ENCODE measurements at places on chromosomes 4 and X.

DNA sequence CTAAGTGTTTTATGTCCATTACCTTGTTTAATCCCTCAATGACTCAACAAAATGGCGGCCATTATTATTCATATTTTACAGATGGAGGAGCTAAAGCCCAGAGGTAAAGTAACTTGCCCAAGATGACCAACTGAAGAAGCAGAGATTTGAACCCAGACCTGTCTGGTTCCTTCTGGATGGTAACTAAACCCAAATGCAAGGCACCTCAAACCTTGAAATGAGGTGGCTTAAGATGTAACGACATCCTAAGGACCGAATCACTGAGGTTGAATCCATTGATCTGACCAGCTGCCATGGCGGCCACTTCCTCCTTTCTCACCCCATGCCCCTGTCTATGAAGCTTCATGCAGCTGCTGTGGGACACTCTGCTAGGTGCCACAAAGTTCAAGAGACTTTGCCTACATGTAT lies 932 bp downstream of the TLR10 start:
- no peak for DNase-seq

DNA sequence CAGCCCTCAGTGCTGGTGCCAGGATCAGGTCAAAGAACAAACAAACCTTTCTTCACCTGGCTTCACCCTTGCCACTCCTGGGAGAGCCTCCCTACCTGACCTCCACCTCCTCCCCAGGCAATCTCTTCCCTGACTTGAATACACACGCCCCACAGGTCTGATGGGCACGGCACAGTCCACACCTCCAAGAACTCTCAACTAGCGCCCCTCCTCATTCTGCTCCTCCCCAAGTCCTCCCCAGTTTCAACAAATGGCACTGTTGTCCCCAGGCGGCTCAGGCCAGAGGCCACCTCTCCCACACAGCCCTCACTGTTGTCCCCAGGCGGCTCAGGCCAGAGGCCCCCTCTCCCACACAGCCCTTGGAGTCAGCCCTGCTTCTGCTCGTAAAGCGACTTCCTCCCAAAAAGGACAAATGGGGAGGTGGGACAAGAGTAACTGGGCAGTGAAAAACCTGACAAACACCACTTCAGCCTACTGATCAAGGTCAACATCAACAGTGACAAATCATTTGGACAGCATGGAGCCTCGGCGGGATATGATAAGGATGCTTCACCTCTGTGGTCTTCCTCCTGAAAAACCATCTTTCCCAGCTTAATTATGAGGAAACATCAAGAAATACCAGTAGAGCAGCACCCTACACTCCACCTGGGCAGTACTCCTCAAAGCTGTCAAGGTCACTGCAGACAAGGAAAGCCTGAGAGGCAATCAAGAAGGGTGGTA lies 2.9 kb downstream of the LETM1 start:
- DNase-seq: no peak

- DNase-seq: no peak
These were observed 899.5 kb upstream of the INTU start for GRCh38 chr4:126733301-126733700.

DNA sequence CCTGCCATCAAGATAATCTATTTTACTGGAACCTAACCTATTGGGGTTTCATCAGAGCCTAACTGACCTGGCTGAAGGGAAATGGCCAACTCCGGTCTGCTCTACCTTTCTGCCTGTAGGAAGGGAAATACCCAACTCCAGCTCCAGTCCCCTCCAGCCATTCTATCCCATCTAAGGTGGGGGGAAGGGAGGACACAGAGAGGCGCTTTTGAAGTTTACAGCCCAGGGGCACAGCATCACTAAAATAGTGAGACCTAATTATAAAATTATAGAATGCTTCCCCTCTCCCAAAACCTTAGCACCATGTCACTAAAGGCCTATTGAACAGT lies 27.8 kb upstream of the ACSL4 start:
- DNase-seq: no peak

DNA sequence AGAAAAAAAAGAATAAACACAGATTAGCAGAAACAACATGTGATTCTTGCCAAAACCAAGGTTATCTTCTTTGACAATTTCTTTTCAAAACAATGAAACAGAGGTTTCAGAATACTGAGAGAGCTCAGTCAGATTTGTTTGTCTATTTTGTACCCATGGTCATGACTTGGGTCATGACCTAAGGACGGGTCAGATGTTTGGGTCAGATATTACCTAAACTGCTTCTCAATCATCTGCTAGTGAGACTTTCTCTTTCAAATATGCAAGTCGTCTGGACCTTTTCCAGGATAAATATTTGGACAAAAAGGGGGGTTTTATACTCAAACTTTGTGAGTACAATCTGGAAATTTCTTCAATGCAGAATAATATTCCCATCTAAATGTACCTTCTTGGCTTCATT lies 148.3 kb upstream of the USP38 start:
- DNase-seq: no peak

- DNase-seq: no peak
These were observed 27.1 kb upstream of the SPANXN4 start for GRCh38 chrX:142998447-142999198.

DNA sequence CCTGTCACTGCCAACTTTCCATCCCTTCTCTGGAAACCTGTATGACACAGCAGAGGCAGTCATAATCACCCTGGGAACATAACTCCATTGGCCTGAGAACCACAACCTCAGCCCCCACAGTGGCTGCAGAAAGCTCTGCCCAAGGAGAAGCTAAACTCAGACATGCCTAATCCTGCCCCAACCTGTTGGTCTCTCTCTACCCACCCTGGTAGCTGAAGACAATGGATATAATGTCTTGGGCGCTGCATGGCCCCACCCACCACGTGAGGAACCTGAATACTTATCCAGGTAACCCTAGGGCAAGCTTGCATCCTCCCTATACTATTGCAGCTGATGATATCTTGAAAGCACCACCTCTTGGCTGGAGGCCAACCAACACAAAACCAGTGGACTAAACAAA lies 225.2 kb downstream of the TEX13C start:
- DNase-seq: no peak

DNA sequence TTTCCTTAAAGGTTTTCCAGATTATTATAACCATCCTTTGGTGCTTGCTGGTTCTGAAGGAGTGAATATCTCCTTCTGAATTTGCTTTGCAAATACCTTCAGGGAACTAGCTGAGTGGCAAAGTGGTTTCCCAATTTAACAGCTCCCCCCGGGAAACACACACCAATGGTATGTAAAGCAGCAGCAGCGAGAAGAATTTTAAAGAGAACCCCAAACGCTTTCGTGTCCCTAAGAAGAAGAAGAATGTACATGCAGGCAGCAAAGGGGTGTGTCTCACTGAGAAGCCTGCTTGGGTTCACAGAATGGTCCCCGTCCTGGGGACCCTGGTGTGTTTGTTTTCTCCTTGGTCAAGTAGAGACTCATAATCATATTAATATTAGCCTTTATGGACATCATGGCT lies 4.2 kb upstream of the AKAP17A start:
- no peak for DNase-seq

- no peak for DNase-seq
These were observed 29.7 kb upstream of the IL9R start for GRCh38 chrX:155967653-155968325.

DNA sequence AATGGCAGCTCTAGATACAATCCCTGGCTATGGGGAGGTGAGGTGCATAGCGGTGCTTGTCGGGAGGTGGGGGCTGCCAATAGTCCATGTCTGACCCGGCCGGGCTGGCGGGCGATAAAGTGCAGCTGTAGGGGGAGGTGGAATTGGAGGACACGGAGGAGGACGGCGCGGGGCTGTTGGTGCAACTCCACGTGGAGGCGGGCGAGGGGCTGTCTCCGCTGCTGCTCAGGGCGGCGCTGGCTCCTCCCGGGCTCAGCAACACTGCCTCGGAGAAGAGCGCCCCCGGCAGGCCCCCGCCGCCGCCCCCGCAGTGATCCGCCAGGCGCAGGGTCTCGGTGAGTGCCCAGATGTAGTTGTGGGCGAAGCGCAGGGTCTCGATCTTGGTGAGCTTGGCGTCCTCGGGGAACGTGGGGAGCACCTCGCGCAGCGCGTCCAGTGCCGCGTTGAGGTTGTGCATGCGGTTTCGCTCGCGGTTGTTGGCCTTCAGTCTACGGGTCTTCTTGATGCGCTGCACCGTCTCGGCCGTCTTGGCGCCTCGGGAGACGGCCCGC lies 1.3 kb downstream of the NEUROG2 start:
- peak; percentile 23 for DNase-seq

- no peak for DNase-seq
These were observed 77.8 kb downstream of the GALNTL6 start for GRCh38 chr4:171891038-171891437.

DNA sequence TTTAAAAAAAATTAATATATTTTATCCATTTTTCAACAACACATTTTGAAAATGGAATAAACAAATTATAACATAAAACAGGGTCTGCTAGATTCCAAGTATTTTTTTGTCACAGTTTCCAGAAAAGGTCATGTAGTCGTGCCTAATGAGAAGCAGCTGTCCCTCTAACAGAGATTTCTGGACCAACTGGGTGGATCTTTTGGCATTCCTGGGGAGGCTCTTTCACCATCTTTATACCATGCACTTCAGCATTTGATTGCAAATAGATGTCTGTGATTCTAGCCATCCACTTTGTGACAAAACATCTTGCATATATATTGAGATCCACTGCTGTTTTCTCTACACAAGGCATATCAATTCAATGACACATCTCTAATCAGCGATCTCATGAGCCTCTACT lies 210.7 kb upstream of the LDB2 start:
- DNase-seq: no peak

GRCh38 chrX:75989806-75990590 lies 182.9 kb upstream of the PBDC1 start:
- no peak for DNase-seq

- DNase-seq: no peak
These were observed 50.9 kb downstream of the IDS start for GRCh38 chrX:149453906-149454822.

- peak; percentile 46 for DNase-seq
These were observed 89.5 kb downstream of the OR13H1 start for GRCh38 chrX:131633285-131633917.

Measured in stimulated activated CD4-positive, alpha-beta T cell treated with anti-CD3 and anti-CD28 coated beads, Interleukin-15, amount 100 ng/mL, for 24 hours (primary cell).